Esophagus squamous epithelium (tissue), 5 donors: ENCODE measurements at places on chromosomes 1 and 21.

DNA sequence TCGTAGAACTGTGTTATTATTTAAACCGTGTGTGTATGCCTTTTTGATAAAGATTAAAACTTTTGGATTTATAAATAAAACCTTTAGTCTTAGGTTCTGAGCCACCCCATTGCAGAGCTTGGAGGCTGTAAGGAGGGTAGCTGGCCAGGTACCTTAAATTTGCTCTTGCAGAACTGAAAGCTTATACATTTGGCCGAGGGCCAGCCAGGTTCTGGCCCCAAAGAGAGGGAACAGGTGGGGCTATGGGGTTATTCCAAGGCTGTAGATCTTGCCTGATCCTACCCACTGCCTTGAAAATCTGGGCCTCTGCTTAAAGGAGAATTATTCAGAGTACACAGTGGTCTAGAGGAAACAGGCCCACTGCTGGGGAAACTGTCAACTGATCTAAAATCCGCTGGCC is 59.6 kb downstream of the CAMK2N1 start:
- DNase-seq, result no peak

- DNase-seq, result no peak
Measured at GRCh38 chr1:99768524-99769245, 2.2 kb upstream of the FRRS1 start.

GRCh38 chr1:217089361-217090014 is 366.3 kb upstream of the ESRRG start:
- DNase-seq, result no peak

- DNase-seq, result no peak
Measured at GRCh38 chr1:67313934-67314671, 6.4 kb downstream of the IL12RB2 start.

GRCh38 chr1:15762546-15762945 is 4.0 kb downstream of the FBLIM1 start:
- no peak for DNase-seq

- no peak for DNase-seq
Measured at GRCh38 chr1:9785406-9785805, 38.4 kb downstream of the CLSTN1 start.

GRCh38 chr1:119133987-119134386 is 6.5 kb downstream of the WARS2 start:
- DNase-seq, result no peak

- no peak for DNase-seq
Measured at GRCh38 chr1:160236806-160237205, 25.5 kb downstream of the DCAF8 start.

DNA sequence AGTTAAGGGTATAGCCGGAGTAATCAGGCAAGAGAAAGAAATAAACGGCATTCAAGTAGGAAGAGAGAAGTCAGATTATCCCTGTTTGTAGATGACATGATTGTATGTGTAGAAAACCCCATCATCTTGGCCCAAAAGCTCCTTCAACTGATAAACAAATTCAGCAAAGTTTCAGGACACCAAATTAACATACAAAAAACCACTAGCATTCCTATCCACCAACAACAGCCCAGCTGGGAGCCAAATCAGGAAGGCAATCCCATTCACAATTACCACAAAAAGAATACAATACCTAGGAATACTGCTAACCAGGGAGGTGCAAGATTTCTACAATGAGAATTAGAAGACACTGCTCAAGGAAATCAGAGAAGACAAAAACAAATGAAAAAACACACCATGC is 45.3 kb downstream of the MAST2 start:
- no peak for DNase-seq

GRCh38 chr1:151611288-151611790 is 511 bp upstream of the SNX27 start:
- no peak for DNase-seq

GRCh38 chr1:245317217-245317616 is 162.4 kb downstream of the KIF26B start:
- no peak for DNase-seq

- DNase-seq, result no peak
Measured at GRCh38 chr1:234463749-234464148, 15.2 kb downstream of the TARBP1 start.
